Cardiac ventricle fibroblast (primary cell): ENCODE measurements at places on chromosomes 2 and 18. TPM values are rescaled to one million over a fixed set of nuclear protein-coding genes. Genes with fewer than 3 reads are reported as not detected.

The NT5C1B gene
- 0.10 TPM in 1 of 2 replicates, not detected in the other for total RNA-seq

The CXCR4 gene
- total RNA-seq, result 3.2 and 5.7 TPM in 2 replicates

The SGO2 gene
- 2.8 and 4.3 TPM in 2 replicates for total RNA-seq

The C2orf66 gene
- total RNA-seq, result 0.20 and 0.56 TPM in 2 replicates

The CRYGD gene
- not detected in 2 replicates for total RNA-seq
